ENCODE measurements at places on chromosomes 12 and 14. TPM values are rescaled to one million over a fixed set of nuclear protein-coding genes. Genes with fewer than 3 reads are reported as not detected.

Gene OR4E1
- not detected for total RNA-seq

Gene ACOT6
- total RNA-seq: not detected

- DNase-seq: no peak
These were observed 288.6 kb downstream of the PDZRN4 start for GRCh38 chr12:41476499-41477439.

DNA sequence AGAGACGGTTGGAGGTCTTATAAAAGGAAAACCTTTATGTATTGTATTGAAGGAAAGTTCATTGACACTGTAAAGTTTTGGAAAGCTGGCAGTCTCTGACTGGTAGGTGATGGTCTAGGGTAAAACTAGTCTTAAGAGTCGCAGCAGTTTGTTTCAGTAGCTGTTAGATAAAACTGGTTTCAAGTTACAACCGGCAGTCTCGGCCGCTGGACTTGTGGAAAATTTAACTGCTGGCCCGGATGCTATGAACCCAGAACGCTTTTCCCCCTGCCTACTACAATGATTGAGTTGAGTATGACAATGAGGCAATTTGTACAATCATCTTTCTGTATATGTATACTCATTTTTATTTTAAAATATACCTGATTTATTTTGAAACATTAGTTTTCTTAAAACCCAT is 1426.9 kb downstream of the AACS start:
- DNase-seq: no peak

Gene IFNG-AS1
- not detected for total RNA-seq

DNA sequence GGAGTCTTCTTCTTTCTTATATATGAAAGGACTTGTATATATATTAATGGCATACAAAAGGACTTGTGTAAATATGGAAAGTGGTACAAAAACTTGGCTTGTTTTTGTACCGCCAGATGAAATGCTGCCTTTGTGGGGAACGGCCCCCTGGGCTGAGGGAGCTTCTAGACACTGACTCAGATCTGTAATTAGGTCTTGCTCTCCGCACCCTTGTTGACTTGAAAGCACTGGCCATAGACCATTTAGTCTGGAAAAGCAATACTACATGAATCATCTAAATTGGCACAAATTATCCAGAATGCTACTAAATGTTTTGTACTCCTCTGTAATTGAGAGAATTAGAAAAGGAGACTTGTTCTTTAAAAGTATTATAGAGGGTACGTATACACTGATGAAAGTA is 399.9 kb upstream of the RGS6 start:
- peak; percentile 84 for DNase-seq

Gene SMCO2
- total RNA-seq: not detected

Gene NANOG
- 0.13 TPM for total RNA-seq

DNA sequence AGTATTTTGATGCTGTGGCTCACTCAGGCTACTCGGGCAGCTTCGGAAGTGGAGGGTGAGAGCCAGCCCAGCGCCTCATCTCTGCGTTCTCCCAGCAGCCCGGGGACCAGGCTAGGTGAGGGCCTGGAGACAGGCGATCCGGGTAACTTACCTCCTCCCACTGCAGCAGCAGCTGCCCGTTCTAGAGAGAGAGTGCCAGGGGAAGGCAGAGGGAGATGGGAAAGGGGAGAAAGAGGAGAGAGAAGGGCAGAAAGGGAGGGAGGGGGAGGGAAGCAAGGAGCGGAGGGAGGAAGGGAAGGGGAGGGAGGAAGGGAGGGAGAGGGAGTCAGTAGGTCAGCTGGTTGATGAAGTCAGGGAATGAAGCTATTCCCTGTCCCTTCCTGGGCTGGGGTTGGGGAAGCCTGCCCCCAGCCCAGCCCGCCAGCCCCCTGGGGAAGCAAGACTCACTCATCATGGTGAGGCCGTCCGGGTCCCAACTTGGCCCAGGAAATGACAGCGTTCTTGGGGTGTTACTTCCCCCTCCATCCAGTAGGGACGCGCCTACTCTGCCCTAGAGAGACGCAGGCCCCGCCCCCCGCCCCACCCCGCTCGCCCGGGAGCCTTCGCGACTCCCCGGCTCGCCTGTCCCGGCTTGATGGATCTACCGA is at the start of gene IFI27L2:
IFI27L2 (minus strand) TSS at position 494 of the 647 bp plus-strand sequence; CDS start at position 454, 40 bp downstream.
- peak; percentile 89 for DNase-seq

Gene PCED1B
- 3.5 TPM for total RNA-seq

GRCh38 chr12:57592551-57593165 is 1.7 kb downstream of the PIP4K2C start:
- DNase-seq: peak; percentile 36

- DNase-seq: no peak
These were observed 26.1 kb upstream of the APOLD1 start for GRCh38 chr12:12759234-12759915.

- no peak for DNase-seq
These were observed 24.1 kb downstream of the OR6S1 start for GRCh38 chr14:20617138-20618003.

GRCh38 chr12:92899386-92900001 is 29.6 kb downstream of the EEA1 start:
- DNase-seq: peak; percentile 98

DNA sequence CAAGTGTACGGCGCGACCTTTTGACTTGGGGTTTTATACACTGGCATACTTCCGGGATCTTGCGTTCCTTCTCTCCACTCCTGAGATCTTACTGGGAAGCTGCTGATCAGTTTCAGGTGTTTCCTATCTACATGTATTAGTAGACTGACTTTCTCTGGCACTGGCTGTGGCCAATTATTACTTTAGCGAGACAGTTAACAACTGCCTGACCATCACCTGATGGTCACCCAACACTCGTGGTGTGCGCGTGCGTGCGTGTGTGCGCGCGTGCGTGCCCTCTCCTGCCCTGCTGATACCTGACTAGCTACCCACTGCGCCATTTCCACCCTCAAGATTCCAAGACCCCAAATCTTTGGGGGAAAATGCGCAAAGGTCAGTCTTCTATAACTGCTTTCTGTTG is 249.9 kb downstream of the AEBP2 start:
- DNase-seq: no peak

Gene CIDEB
- total RNA-seq: 0.51 TPM

- DNase-seq: no peak
These were observed 16.6 kb downstream of the SLC41A2 start for GRCh38 chr12:104941454-104941853.

DNA sequence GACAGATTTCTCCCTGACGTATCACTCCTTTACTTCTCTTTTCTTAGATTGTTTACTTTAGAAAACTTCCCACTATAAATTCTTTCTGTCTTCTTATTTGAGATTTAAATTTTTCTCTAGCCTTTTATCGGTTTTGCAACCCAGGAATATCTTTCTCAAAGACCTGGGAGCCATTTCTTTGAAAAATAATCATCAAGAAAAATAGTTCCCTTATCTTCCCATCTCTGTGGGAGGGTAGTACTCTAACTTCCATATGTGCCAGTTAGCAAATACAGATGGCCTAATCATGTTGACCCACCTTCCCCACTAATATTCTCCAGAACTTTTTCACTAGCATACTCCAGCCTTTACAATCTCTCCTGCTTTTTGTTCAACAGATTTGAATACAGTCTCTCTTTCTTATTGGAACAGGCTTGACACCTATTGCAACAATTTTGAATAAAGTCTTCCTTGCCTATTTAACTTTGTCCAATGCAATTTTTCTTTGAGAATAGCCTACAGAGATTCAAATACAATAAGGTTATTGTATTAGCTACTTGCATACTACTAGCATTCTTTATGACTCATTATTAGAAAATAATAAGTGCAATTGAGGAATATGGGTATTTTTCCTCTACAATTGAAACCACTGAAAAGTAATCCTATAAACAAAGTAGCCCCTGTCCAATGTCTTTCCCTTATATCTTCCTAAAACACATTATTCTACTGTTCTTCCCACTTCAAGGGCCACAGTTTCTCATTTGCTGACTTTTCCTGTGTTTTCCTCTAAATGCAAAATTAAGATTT is 27.4 kb upstream of the KLRB1 start:
- DNase-seq: no peak

GRCh38 chr14:91232603-91233002 is 11.9 kb downstream of the GPR68 start:
- DNase-seq: no peak

DNA sequence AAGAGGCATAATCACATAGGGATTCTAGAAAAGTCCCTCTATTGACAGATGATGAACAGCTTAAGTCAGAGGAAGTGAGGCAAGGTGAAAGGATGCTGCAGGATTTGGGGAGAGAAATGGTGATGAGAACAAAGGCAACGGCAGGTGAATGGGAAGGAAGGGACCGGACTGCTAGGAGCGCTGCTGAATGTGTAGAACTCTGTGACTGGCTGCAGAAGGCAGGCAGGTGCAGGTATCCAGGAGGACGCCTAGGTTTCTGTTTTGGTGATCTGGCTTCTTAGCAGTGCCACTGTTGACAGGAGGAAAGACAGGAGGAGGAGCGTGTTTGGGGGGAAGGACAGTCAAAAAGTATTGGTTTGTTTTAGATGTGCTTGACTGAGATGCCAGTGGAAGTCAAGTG is 58.4 kb upstream of the TTC7B start:
- no peak for DNase-seq

DNA sequence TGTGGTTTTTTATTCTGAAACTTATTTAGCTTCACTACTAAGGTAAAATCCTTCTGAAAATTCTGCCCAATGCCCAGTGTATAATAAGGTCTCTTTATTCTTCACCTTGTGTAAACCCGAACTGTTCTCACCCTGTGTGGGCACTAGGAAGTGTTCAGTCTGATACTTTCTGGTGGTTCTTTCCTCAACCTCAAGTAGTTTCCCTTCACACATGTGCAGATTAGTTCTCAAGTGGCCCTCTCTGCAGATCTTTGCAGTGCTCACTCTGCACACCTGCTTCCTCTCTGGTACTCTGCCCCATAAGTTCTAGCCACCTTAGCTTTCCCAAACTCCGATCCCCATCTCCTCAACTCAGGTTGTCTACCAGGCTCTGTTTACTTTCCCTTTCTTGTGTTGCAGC is 61.6 kb downstream of the RAD51B start:
- DNase-seq: no peak

DNA sequence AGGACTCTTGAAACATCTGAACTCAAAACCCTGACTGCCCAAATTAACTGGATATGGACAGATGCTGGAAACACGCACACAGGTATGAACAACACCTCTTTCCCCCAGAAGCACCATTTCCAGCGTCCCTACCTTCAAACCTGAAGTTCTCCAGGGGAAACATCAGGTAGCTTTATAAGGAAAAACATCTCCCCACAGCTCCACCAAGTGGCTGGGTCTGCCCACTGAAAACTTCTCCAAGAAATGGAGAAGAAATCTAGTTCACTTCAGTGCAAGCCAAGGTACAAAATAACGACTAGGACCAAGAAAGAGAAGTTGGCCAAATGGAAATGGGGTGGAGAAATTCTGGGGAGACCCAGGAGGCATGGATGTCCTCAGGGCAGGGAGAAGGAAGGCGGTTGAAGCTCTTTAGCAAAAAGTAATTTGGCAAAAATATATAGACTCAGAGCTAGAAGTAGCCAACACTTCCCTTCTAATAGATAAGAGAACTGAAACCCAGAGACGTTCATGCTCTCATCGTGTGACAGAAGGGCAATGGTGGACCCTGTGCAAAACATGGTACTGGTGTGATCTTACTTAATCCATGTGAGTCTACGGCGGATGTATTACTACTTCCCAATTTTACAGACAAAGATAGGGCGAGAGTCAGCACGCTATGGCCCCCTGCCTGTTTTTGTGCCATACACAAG is 10.5 kb upstream of the NUAK1 start:
- DNase-seq: peak; percentile 50

Gene KIF26A
- total RNA-seq: not detected

DNA sequence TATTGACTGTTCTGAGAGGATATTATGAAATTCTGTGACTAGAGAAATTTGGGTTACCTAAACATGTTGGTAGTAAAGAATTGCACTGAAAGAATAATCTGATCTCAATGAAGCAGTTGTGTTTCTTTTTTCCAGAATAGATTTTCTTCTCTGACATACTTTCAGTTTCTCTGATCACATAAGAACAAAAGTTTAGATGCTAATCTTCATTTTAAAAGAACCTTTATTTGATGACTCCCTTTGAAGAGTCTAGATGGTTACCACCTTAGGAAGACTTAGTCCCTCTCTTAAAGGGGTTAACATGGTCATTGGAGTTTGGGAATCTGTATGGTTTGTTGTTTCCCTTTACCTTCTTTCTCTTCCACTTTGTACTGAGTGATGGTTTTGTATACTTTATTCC is 58.6 kb downstream of the MON2 start:
- DNase-seq: no peak

Gene P2RX2
- total RNA-seq: not detected

DNA sequence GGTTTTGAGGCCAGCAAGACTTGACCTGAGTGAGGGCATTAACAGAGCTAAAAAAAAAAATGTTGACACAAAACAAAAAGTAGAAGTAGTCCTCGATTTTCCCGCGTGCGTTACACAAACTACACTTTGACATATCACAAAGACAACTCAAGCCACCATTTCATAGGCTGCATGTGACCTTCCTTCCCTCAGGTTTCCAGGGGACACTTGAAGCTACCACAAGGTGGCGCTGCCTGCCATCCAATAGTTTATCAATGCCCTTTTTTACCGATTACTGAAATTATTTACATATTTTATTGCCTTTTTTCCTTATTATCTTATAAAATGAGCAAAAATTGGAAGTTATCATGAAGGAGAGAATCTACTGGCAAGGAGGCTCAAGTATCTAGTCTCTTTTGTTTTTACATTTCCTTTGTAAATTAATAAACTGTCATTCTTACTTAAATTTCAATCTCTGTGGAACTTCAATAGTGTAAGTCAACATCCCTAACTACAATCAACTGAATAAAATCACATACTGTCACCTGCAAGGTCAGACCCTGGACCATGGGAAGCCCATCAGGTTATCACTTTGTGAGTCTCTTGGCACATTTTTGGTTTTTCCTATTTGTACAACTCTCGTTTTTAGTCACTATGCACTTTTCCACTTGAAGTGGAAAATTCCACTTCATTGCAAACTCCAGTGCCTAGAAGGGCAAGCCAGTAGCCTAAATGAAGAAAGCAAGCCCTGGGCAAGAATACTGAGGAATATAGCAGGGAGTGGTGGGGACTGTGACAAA is 84.6 kb upstream of the CPSF6 start:
- peak; percentile 73 for DNase-seq

GRCh38 chr14:92203116-92203515 is 81.3 kb downstream of the CPSF2 start:
- no peak for DNase-seq

Gene OTX2
- not detected for total RNA-seq

DNA sequence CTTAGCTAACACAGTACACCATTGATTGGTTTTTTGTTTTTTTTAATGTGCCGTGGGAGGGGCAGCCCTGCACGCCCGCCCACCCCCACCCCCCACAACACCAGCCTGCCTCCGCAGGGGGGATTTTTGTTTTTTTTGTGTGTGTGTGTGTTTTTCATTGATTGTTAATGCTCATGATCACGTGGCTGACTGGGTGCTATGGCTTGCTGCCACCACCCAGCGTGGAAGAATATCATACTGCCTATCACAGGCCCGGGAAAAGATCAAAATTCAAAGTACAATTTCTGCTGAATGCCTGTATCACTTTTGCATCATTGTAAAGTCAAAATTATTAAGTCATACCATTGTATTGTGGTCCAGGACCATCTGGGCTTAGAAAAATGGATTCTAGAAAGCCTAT is 8.3 kb downstream of the RESF1 start:
- no peak for DNase-seq

GRCh38 chr14:61435563-61436337 is 114.4 kb downstream of the PRKCH start:
- peak; percentile 43 for DNase-seq

- no peak for DNase-seq
These were observed 150.3 kb downstream of the SMOC1 start for GRCh38 chr14:70029296-70030132.

GRCh38 chr12:39420043-39420442 is 22.9 kb downstream of the KIF21A start:
- no peak for DNase-seq
